OCI-M1 (cell line): ENCODE measurements at places on chromosomes 7 and 10.

DNA sequence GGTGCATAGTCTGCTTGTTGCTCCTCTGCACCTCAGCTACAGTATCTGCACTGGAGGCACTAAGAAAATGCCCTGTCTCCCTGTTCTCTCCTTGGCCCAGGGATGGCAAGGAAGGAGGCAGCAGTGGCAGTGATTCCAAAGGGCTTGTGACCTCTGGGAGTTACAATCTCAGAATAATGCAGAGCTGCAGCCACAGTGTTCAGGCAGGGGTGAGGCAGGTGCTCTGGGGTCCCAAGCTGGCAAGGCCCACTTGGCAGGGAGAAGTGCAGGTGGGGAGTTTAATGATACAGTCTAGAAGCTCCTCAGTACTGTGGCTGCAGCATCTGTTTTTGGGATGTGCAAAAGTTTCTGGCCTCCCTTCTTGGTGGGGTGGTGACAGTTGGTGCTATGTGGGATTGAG, 456.4 kb downstream of the CCSER2 start:
- no peak for DNase-seq

DNA sequence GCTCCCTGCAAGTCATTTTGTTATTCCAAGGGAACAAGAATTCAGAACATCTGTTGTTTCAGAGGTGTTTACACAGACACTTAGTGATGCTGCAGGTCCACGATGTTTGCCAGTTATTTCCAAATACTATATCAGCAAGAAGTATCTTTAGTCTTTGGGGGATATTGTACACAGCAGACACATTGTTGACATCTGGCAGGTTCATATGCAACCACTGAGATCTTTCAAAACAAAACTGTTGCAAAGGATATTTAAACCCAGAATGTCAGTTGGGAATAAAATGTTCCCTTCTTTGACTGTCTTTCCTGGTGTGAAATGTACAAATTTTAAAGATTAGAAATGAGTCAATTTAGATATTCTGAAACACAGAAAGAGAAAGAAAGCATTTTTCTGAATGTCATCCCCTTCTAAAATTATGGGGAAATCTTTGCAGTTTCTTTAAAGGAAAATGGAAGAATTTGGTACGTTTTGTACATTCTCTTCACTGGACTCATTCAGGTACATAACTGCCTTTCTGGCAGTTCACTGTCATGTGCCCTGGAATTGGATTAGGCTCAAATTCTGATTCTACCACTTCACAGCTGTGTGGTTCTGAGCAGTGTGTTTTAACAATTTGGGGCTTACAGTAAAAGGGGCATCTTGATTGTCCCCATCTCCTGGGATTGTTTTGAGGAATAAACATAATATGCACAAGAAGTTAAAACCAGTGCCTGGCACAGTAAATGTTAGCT, 40.3 kb upstream of the CELF2 start:
- DNase-seq = no peak

GRCh38 chr7:17626235-17626634, 314.1 kb downstream of the SNX13 start:
- no peak for DNase-seq

DNA sequence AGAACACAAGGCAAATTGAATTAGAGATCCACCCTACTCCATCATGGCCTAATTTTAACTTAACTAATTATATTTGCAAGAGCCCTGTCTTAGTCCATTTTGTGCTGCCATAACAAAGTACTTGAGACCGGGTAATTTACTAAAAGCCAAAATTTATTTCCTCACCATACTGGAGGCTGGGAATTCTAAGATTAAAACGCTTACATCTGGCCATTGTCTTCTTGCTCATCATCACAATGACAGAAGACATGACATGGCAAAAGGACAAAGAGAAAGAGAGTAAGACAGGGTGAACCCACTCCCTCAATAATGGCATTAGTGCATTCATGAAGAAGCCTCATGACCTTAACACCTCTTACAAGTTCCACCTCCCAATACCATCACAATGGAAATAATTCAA, 1068.6 kb downstream of the DNAJB9 start:
- no peak for DNase-seq

DNA sequence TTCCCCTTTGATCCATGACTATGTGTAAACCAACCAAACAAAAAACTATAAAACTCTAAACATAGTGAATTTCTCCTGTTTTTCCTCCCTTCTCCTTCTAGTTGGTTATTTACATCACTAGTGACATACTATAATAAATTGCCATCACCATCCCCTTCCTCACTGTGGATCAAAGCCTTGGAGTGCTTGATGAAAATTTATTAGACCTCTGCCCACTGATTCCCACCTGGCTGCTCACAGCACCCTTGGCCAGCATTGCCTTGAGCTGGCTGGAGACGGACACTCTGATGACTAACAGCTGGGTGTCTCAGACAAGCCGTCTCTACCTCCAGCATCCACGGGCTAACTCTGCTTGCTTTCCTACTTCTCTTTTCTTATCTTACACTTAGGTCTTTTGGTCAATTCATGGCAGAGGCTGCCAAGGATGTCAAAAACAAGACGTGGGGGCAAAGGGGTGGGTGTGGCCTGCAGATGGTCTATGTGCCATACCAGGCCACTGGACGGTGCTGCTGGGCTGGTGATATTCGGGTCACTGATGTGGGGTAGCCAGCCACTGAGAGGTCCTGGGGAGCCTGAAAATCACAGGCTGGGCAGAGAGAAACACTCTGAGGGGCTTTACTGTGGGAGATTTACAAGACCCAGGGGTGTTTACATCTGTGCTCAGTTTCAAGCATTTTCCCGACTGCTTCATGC, 207.8 kb downstream of the TAX1BP1 start:
- peak; percentile 8 for DNase-seq

DNA sequence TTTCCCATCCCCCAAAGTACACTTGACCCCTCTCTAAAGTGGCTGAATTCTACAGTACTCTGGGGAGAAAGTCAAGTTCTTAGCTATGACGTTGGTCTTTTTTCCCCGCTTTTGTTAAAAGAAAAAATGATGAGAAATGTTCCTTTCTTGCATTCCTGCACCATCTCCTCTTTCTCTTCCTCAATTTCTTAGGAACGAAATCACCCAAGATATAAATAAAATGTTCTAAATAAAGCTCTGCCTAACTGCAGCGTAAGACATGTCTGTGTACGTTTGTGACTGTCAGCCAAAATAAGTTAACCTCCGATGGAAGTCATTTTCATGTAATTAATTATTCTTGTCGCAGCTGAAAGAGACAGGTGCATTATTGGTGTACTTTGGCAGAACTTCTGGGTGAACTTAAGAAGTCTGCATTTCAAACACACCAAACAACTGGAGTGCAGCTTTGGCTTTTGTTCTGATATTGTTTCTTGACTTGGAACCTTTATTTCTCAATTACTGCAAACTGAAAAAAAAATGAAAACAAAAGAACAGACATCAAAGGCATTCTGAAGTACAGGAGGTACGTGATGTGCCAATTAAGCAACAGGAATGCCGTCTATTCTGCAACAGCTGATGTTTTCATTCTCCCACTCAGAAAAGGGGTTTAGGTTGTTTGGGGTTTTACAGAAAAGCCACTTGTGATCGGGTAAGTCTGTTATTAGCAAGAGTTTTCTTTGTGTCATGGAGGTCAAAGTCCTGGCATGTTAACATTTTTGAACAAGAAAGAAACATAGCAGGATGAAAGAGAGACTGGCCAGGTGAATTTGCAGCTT, 82.4 kb upstream of the SDK1 start:
- no peak for DNase-seq
